ENCODE measurements at places on chromosomes 7 and 10.

DNA sequence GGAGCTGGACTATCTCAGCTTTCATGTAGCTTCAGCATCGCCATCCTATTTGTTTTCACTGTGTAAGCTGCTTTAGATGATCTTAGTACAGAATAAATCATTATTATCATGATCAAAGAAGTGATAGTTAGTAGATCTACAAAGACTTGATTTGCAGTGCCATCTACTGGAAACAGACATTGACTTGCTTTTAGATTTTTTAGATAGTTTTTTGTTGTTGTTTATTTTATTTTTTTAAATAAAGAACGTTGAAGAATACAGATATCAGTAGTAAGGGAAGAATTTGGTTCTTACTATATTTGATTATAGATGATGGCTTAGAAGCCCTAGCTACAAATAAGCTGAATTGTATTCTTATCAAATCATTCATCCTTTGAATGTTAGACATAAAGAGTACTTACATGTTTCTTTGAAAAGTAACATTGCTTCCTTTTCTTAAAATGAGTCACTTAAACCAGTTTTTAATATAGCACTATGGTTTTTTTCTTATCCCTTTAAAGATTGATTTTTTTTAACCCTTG is 6.3 kb upstream of the SFMBT2 start:
- no peak for DNase-seq

DNA sequence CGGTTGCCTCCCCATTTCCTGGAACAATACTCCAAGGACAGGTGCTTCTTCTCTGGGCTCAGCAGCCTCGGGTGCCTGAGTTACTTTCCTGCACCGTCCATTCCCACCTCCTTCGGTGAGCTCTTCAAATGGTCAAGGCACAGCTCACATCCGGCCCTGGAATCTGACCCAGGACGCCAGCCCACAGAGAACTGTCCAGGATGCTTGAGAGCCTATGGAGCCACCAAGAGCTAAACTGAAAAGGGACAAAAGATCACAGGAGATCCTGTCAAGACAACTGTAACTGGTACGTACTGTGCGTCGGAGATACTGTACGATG is 72.5 kb downstream of the CTBP2 start:
- DNase-seq: no peak

DNA sequence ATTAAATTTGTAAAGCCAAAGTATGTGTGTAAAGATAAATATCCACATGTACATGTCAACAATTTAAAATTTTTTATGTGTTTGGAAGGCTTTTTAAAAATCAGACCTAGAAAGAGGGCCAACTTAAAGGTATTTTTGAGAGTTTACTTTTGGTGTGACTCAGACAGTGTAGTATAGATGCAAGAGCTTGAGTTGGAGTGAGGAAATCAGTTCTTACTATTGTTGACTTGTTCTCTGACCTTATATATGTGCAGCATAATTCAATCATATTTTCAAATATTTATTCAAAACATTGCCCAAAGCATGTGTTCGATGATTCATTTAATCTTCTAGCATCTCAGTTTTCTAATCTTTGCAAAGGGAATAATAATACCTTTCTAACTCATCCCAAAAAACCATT is 243.7 kb upstream of the PRKCQ start:
- no peak for DNase-seq

- no peak for DNase-seq
Measured at GRCh38 chr7:99447943-99448342, 9.2 kb downstream of the CPSF4 start.

DNA sequence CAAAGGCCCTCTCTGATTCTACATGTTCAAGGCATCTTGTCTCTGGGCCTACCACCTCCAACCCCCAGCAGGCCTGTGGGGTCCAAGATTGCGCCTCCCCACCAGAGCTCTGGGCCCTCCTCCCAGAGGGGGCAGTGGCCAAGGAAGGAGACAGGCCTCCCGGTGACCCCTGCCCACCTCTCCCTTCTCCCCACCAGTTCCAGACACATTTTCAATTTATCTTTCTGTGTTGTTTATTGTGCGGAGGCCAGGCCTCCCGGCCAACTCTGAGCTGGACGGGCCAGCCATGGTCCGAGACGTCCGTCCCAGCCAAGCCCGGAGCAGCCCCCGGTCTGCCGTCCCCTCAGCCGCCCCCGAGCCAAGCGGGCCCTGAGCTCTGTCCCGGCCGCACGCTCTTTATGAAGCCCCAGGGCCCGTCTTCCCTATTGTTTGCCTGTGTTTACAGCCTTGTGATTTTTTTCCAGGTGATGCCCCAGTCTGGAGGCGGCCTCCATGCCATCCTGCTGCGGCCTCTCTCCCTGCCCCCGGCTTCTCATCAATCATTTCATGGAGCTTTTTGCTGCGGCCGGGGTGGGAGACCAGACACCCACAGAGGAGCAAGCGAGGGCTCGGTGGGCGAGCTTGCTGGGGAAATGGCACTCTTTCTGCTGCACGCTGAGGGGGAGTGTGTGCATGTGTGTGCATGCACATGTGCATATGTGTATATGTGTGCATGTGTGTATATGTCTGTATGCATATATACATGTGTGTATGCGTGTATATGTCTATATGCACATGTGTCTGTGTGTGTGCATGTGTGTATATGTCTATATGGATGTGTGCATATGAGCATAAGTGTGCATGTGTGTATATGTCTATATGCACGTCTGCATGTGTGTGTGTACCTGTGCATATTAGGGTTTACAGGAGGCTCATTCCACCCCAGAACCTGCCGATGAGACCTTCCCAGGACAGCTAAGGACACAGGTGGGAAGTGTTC is 52.7 kb upstream of the ELN start:
- no peak for DNase-seq

GRCh38 chr10:65786279-65786678 is 1139.6 kb upstream of the LRRTM3 start:
- DNase-seq: no peak

DNA sequence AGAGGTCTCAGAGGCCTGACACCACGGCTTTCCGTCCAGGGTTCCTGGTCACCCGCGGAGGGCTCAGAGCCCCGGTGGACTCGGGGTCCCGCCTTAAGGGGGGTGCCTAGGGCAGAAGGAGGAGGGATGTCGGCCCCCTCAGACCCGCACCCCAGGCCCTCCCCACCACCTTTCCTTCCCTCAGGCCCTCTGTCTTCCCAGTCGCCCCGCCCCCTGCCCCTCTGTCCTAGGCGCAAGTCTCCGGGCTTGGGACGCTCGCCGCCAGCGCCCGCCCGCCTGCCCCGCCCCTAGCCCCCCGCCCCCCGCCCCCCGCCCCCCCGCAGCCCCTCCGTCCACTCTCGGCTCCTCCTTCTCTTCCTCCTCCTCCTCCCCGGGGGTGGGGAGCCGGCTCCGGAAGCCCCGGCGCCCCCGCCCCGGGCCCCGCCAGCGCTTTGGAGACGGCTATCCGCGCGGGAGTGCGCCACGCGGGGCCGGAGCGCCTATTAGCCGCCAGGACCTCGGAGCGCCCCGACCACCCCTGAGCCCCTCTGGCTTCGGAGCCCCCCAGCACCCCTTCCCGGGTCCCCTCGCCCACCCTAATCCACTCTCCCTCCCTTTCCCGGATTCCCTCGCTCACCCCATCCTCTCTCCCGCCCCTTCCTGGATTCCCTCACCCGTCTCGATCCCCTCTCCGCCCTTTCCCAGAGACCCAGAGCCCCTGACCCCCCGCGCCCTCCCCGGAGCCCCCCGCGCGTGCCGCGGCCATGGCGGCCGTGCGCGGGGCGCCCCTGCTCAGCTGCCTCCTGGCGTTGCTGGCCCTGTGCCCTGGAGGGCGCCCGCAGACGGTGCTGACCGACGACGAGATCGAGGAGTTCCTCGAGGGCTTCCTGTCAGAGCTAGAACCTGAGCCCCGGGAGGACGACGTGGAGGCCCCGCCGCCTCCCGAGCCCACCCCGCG is at the start of gene AEBP1:
Gene AEBP1, plus strand, starts transcription at position 423 of the 937 bp plus-strand sequence. Its CDS starts 321 bp downstream, at position 744.
- DNase-seq: no peak

- no peak for DNase-seq
Measured at GRCh38 chr7:116731023-116731395, 59.0 kb downstream of the MET start.

DNA sequence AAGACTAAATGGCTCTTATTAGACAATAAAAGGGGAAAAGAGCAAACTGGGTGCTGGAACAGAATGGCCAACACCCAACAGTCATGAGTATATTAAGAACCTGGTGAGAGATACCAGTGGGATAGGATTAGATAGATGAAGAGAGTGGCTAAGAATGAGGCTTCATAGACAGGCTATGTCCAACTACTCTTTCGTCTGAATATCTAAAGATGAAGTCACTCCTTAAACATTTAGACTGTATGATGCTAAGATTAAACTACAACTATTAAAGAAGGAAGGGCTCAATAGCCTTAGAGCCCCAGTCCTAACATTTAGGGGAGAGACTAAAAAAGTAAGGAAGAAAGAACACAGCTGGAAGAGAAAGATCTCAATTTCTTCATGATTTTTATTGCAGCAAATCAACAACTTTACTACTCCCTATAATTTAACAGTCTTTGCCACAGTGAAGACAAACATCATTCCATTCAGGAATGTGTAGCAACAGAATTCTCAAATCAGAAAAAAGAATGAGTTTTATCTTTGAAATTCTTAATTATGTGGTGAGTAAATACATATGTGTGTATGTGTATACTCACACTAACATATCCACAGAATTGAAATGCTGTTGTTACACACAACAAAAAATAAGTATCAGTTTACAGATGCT is 45.6 kb downstream of the CACNA2D1 start:
- DNase-seq: no peak

All from activated CD4-positive, CD25-positive, alpha-beta regulatory T cell (primary cell).